ENCODE measurements at places on chromosomes 2 and 18.

DNA sequence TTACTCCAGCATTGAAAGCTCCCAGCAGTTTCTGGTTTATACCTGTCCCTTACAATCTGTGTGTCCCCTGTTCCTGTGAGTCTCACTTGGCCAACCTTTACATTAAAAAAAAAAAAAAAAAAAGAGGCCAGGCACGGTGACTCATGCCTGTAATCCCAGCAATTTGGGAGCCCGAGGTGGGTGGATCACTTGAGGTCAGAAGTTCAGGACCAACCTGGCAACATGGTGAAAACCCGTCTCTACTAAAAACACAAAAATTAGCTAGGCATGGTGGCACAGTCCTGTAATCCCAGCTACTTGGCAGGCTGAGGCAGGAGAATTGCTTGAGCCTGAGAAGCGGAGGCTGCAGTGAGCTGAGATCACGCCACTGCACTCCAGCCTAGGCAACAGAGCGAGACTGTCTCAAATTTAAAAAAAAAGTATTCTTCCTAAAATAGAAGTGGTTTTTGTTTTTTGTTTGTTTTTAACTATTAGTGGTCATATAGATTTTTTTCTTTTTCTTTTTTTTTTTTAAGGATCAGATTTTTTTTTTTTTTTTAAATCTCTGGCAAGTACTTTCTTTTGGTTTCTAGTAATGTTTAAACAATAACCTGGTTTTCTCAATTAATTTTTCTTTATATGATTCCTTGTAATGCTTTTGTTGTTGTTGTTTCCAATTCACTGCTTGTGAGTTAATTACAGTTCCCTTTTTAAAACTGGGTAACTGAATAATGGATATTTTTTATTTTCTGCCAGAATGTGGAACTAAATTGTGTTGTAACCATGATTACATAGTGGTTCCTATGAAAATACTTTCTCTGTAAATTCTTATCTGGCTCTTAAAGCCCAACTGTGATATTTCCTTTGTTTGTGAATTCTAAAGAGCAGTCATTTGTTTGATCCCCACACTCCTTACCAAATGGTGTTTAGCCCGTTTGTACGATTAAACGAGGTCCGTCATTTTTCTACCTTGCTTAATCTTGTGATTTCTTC, 116.8 kb downstream of the CTAGE1 start:
- no peak for DNase-seq

GRCh38 chr18:74945774-74946545, 263.0 kb downstream of the PTGR3 start:
- no peak for DNase-seq

DNA sequence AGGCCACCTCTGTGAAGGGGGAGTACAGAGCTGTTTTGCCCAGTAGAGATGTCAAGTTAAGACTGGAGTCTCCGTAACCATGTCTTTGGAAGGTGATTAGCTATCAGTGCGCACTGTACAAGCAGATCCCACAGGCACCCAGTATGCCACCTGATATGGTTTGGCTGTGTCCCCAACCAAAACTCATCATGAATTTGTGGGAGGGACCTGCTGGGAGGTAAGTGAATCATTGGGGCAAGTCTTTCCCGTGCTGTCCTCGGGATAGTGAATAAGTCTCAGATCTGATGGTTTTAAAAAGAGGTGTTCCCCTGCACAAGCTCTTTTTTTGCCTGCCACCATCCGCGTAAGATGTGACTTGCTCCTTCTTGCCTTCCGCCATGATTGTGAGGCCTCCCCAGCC, 90.2 kb downstream of the ACTR2 start:
- DNase-seq = no peak

DNA sequence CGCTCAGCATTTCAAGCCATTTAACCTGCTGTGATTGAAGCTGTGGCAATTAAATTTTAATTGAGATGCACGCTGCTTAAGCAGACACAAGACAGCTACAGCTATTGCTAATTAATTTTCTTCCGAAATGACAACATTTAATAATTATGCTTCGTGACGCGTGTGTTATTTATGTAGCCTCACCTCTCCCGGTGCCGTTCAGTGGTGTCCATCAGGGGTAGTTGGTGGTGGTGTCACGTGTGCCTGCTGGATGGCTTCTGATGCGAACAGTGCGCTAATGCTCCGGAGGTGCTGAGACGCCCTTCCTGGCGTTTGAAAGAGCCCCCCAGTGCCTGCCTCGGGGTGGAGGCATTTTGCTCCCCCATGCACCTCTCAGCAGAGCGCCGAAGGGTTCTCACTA, 39.5 kb downstream of the GLI2 start:
- no peak for DNase-seq

GRCh38 chr2:62175728-62176127, 20.2 kb upstream of the B3GNT2 start:
- no peak for DNase-seq

DNA sequence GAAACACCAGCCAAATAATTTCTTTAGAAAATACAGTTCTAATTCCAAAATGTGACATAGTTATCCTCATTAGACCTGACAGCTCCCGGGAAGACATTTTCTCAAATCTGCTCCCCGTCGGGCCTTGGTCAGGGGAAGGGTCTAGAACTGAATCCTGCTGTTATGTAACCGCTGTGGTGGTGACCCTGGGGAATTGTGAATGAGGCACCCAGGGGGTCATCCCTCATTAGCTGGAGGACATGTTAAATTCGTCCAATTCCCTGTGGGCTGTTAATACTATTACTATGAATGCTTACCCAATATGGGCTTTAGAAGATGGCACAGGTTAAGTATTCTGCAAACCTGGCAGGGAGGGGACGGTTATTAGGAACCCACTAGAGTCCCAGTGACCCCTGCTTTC, 11.8 kb downstream of the CPLX4 start:
- DNase-seq = no peak

- DNase-seq = no peak
Measured at GRCh38 chr18:23196119-23197007, 61.1 kb downstream of the CABLES1 start.

GRCh38 chr2:68135448-68136320, 22.0 kb upstream of the PNO1 start:
- DNase-seq = no peak

Data from NCI-H1930 (cell line).